ENCODE measurements at places on chromosomes 2 and 18.

- DNase-seq: no peak
Observed at GRCh38 chr18:41993151-41993550, 38.1 kb downstream of the PIK3C3 start.

- DNase-seq: peak; percentile 93
Observed at GRCh38 chr2:239035361-239035814, 187.5 kb downstream of the TWIST2 start.

- no peak for DNase-seq
Observed at GRCh38 chr2:24492421-24493279, 1.6 kb downstream of the NCOA1 start.

DNA sequence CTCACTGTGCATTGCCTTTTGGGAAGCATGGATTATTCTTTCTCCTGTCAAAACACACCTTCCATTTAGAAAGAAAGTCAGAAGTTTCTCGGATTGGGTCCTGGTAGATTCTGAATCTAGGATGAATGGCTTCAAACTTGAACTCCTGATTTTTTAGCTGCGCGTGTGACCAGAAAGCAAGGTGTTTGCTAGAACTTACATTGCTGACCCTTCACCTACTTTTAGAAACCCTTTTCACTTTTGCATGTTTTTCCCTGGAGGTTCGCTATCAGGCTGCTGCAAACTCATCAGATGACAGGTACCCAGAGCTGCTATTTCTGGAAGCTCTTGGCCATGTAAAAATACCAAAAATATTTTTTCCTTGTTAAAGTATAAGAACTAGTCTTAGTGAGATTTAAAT lies 132.0 kb downstream of the QPCT start:
- no peak for DNase-seq

- DNase-seq: no peak
Observed at GRCh38 chr2:170573671-170574070, 141.5 kb upstream of the SP5 start.

DNA sequence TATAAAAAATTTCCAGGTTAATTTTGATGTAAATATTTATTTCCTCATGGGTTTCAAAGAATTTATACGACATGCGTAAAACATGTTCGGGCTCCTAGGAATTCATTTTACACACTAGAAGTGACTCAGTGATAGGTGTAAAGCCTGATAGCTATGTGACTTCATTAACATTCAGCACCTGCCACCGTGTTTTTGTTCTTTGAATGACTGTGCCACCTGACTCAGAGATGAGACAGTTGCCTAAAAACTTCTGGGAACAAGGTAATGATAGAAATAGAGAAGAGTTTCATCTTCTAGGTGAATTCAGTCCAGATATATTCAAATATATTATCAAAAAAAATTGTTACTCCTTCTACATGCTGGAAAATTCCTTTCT lies 10.0 kb downstream of the IL1R2 start:
- DNase-seq: no peak

- DNase-seq: no peak
Observed at GRCh38 chr2:68675470-68675869, 32.1 kb downstream of the PROKR1 start.

DNA sequence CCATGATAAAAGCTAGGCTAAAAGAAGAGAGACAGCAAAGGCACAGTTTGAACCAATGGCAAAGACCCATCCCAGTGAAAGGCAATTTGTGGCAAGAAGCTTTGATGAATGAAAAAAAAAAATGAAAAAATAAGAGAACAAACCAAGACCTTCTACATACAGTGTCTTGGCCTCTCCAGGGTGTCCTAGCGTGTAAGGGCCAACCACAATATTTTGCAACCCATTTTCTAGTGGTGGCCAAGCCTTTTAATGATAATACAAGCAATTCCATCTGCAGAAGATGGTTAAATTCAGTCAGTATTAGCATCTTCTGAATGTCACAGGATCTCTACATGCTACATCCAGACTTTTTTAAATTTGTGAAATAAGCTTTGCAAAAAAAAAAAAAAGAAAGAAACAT lies 270.4 kb downstream of the LRATD1 start:
- no peak for DNase-seq

DNA sequence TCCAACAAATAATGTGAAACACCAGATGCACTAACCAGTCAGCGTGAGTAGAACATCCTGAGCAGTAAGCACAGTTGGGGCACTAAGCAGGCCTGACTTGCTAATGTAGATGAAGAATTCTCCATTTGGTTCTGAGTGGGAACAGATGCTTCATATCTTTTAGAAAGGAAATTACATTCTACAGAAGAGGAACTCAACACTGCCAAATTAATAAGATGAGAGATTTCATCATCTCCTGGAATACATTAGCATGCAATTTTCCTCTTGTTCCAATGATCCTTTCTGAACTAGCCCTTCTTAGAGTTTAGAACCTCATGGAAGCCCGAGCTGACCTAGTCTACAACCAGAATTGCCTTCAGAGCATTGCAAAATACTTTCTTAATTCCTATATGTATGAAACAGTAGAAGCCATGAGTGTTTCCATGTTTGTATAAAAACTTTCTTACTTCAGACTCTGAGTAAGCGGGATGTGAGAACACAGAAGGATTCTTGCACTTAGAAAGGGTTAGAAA lies 34.8 kb downstream of the COL5A2 start:
- DNase-seq: no peak

- DNase-seq: peak; percentile 23
Observed at GRCh38 chr18:24228667-24229041, 89.8 kb downstream of the CABYR start.

- no peak for DNase-seq
Observed at GRCh38 chr2:100520224-100520623, 42.6 kb upstream of the PDCL3 start.

DNA sequence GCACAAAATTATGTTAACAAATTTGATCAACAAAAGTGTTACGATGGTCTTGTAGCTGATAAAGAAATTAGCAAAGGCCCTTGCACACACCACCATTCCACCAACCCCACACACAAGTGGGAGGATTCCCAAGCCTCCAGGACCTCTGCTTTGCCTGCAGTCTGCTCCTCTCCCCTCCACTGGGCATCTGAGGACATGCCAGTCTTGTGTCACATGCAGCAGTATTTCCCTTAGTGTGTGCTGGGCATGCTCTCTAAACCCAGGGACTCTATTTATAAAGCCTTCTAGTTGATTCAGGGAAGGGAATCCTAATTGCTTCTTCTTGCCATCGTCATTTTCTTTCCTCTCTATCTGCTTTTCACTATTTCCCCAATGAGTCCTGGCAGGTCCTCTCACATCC lies 53.3 kb downstream of the KCTD18 start:
- DNase-seq: no peak

GRCh38 chr2:37730037-37730818 lies 58.8 kb upstream of the CDC42EP3 start:
- DNase-seq: no peak

DNA sequence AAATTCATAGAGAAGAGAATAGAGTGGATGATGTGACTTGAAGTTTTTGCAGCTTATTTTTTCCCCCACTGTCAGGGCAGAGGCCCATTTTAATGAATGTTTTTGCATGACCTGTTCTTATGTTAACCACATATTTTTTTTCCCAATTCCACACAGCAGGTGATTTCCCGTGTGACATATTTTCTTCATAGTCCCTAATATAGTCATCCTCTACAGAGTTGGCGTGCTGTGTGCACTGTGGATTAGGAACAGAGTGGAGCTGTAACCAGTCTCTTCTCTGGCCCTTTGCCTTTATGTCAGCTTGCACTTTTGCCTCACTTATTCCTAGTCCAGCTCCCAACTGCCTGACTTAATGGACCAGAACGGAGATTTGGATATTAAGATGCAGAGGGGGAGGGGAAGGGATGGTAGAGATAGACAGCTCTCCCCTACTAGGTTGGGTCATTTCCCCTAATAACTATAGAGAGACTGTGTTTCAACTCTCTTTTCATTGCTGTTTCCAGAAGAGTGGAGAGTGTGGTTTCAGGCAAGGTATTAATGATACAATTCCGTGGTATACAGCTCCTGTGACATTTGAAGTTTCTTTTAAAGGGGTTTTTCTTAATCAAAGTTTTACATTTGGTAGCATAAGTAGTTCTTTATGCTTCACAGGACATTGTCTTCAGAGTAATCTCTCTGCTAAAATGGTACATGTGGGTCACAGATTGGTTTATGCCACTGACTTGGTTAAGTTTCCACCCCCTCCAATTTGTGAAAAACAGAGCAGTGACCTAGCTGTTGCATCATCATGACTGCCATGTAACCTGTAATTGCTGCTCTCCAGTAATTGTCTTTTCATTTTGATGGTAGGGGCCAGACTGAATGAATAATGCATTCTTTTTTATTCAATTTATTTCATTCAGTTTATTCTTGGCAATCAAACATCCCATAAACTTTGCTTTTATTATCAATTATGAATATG lies 161.3 kb downstream of the HAUS1 start:
- DNase-seq: no peak

GRCh38 chr2:48767330-48767729 lies 11.8 kb upstream of the LHCGR start:
- DNase-seq: no peak

DNA sequence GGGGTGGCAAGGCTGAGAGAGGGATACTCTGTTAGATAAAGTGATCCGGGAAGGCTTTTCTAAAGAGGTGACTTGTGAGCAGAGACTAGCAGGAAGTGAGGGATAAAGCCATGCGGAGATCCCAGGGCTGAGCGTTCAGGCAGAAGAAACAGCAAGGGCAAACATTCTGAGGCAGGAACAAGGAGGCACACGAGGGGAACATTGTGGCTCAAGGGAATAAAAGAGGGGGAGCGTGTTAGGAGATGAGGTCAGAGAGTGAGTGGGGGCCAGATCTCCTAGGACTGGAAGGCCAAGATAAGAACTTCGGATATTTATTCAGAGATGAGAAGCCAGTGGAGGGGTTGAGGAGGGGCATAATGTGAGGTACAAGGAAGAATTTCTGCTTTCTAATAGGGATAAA lies 67.1 kb downstream of the ACTR2 start:
- DNase-seq: no peak

DNA sequence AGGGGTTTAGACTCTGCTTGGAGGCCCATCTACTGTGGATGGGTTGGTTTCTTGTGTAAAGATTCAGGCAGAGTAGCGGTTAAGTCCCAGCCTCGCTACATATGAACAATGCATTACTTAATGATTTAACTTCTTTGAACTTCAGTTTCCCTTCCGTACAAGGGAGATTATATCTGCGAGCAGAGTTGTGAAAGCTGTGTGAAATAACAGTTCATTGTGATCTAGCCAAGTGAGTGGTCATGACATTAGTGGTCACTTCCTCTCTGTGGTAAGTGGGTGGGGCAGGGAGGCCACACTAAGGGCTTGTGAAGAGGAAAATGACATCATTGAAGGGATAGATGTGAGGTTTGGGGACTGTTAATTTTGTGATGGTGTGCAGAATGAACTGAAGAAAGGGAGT lies 14.1 kb upstream of the MEX3C start:
- DNase-seq: no peak

- DNase-seq: no peak
Observed at GRCh38 chr2:219434718-219435525, at the start of gene SPEG. Gene SPEG, plus strand, starts transcription at chr2:219434843. Its CDS starts 135 bp downstream, at chr2:219434978.

DNA sequence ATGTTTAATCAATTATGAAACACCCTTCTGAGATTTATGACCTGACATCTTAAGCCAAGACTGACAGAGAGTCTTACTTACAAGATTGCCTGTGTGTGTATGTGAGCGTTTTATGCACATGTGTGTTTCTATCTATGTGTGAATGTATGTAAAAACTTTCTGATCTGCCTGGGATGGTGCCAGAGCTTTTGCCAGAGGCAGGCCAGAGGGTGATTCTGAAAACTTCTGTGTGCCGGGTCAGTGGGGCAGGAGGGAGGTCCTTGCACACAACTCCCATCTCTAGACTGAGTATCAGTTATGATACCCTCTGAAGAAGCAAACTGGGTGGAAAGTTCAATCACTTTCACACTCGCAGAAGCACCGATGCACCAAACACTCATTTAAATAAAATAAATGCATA lies 335.0 kb upstream of the NT5C1B start:
- no peak for DNase-seq

GRCh38 chr2:73385123-73385503 lies 523 bp upstream of the ALMS1 start:
- no peak for DNase-seq

DNA sequence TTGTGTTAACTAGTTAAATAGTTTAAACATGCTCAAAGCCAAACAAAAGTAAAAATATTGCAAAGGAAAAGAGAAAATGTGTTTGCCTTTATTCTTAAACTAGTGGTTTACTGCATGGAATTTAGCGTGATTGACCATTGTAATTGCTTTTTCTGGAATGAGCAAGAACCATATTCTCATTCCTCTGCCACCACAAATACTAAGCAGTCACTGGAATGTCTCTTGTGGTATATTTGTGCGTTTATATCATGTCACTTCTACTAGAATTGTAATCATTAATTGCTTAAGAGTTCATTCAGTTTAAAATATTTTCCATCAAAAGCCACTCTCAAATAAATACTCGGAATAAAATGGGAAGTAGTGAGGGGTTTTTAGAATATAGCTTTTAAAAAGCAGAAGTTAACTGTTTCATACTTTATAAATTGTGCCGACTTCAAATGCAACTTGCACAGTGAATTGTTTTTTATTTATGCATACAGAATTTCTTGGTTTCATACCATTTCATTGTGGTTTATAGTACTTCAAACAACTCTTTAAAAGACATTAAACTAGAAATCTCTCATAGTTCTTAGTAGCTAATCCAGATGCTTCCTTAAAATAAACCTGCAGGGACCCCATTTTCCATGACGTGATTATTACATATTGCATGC lies 288.1 kb downstream of the EPHA4 start:
- DNase-seq: no peak

- no peak for DNase-seq
Observed at GRCh38 chr2:130918393-130918792, 81.7 kb downstream of the ARHGEF4 start.

- peak; percentile 68 for DNase-seq
Observed at GRCh38 chr2:24816884-24817283, 23.7 kb downstream of the CENPO start.

DNA sequence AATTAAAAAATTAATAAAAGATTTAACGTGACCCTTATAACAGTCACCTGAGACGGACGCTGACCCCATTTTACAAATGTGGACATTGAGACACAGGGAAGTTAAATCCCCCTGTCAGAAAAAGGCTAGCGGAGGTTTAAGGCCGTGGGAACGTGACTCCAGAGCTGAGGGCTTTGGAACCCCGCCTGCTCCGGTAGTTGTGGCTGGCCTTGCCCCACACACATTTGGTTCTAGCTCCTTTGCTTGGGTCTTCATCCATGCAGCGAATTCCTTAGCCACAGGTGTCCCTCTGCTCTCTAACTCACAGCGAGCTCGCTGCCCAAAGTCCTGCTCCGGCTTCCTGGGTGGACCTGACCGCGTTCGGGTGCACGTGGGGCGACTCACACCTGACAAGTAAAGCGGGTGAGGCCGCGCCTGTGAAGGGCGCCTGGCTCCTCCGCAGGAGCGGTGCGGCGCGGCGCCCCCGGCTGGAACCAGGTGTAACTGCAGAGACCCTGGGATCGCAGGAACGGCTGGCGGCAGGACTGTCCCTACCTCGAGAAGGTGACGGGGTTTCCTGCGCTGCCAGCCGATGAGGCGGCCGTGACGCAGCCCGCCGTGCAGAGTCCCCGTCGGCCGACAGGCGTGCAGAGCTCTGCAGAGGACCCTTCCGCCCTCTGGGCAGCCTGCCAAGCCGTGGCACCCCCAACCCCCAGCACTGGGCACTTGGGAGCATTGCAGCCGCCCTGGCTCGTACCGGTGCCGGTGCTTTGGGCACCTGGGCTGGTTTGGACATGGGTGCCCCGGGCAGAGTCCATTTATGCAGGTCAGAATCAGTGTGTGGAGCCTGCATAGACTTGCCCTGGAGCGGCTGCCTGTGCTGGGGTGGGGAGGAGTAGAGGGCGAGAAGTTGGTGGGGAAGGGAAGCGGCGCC lies 2.4 kb upstream of the PROC start:
- no peak for DNase-seq

All from H54 (cell line).